NCI-H2107 (cell line): ENCODE measurements at places on chromosomes 7 and 10.
A peak's percentile ranks its signal among the peaks of the same experiment; 100 is the strongest.

DNA sequence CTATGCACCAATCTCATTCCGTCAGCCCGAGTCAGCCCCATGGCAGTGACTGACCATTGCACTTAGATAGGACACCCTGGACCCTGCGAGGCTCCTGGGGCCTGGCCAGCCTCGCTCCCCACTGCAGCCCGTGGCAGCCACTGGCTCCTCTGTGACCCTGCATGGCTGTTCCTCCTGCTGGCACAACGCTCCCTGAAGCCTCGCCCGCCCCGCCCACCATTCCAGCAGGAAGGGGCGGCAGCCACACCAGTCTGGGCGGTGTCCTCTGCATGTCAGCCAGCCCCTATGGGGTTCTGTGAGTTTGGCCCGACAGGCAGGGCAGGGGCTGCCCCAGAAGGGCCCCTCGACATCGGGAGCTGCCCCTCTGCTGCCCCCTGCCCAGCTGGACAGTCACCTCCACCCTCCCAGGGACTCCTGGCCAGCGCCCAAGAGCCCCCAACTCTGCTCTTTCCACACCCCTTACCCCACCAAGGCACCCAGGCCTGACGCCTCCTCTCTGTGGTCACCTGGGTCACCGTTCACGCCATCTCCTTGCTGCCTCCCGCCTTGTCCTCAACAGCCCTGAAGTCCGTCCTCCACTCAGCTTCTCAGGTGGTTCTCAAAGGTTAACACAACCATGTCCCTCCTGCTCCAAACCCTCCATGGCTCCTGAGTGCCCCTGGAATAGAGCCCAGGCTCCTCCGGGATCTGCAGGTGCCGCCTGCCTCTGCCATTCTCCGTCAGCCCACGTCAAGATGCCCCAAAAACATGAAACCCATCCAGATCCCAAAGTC is 103.5 kb downstream of the MICALL2 start:
- DNase-seq: no peak

GRCh38 chr10:133274751-133275683 is 1.7 kb downstream of the ADAM8 start:
- DNase-seq: no peak

- no peak for DNase-seq
These were observed 292.9 kb downstream of the PTEN start for GRCh38 chr10:88156341-88156740.

- DNase-seq: no peak
These were observed 26.8 kb downstream of the VOPP1 start for GRCh38 chr7:55545496-55545895.

DNA sequence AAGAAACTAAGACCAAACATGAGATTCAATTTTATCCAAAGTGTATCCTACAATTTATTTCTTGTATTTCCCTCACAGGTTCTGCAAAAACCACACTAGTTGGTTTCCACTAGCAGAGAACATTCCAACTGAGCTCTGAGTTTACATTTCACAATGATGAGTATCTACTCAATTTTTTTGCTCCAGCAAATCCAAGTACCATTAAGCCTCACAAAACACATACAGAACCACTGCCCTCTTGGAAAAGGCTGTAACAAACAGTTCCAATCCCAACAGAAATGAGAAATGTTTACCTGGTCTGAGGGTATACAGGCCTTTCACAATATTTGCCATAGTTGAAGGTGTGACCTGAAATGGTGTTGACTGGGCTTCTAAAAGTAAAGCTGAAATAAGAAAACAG is 59.9 kb downstream of the CACUL1 start:
- DNase-seq: no peak

DNA sequence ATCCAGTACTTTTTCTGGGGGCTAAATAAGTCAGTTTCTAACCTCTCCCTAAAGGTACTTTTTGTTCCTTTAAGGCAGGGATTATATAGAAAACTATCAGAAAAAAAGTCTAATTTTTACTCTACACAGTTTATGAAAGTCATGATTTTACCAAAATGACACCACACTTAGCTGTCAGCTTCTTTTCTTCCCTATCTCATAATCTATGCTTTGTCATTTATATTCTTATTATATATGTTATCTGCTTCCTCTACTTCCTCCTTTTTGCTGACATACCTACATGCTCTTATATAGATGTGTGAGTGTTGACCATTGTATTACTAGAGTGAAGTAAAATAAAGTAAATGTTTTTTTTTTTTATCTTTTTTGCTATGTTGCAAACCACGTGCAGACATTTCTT is 203.9 kb upstream of the CHRM2 start:
- no peak for DNase-seq

- DNase-seq: no peak
These were observed 241.6 kb upstream of the TCF7L2 start for GRCh38 chr10:112708461-112708860.

DNA sequence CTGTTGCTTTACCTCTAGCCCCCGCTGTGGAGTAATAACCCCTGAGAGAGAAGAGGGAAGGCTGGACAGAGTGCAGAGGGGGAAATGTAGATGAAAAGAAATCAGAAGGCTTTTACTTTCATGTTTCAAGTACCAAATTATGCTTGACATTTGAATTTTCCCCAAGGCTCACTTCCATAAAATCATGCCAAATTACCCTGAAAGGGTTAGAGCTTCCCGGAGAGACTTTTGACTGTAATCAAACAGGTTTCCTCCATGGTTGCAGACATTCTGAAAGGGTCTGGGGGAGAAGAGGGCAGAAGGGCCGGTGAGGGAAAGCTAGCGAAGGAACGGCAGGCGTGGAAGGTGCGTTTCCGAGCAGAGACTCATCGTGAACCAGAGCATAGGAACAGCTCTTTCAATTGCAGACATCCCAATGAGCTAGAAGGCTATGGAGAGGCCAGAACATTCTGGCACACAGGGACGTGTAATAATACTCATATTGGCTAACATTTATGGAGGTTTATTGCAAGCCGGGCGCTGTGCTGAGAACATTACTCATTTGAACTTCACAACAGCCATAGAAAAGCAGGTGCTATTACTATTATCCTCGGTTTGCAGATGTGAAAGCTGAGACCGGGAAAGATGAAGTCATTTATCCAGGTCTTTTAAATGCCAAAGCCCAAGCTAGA is 620.8 kb upstream of the AUTS2 start:
- DNase-seq: peak; percentile 31

GRCh38 chr7:14551310-14551709 is 351.2 kb downstream of the DGKB start:
- DNase-seq: no peak

- DNase-seq: no peak
These were observed 145.1 kb downstream of the GNAI1 start for GRCh38 chr7:80279760-80280159.

DNA sequence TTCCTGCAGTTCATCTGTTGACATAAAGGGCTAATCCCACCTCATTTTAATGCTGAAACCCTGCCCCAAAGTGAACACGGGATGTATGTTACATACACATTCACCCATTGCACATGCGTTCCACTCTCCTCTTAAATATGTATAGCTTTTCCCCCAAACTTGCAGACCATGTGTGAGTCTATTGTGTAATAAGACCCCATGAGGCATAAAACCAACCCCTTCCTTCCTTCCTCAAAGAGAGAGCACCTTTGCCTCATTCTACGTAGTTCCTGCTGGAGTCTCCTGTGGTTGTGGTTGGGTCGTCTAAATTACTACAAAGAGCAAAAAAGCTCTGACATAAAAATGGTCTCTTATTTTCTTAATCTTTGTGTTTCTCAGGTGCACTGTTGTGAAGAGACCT is 345.7 kb upstream of the KLF6 start:
- no peak for DNase-seq

- no peak for DNase-seq
These were observed 124.4 kb downstream of the TACC2 start for GRCh38 chr10:122113161-122113944.

DNA sequence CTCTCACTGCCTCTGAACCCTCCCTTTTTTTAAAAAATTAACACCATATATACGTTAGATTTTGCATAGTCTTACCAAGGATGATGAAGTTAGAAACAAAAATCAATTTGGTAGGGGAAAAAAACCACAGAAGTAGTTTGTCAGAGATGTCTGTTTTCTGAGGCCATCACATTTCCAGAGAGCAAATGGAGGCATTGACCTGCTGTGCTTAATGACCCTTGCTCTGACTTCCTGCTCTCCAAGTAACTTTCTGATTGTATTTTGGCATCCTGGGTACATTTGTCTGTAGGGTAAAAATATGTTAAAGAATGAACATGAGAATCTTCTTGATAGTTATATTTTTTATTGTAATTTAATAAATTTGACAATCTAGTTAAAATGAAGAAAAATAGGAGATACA is 140.2 kb downstream of the LCOR start:
- DNase-seq: no peak

DNA sequence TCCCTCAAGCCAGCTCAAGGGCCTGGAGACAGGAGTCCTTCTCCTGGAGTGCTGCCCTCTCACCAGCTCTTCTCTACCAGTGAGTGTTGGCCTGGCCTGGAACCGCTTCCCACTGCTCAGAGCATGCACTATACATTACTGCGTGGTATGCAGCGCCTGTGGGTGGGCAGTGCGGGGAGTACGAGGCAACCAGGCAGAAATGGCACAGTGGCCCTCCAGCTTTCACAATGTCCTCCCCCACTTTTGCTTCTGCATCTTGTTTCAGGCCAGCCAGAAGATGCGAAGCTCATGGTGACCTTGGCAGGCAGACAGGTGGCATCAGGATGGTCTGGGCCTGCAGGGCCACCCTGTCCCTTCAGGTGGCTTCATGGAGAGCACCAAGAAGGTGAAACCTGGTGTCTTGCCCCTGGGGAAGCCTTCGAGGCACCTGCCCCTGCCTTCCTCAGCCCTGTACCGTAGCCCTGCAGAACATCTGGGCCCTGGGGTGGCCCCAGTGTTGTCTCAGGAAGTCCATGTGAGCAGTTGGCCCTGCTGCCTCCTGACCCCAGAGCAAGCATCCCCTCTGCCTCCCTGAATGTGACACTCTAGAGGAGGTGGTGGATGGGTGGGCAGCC is 35.8 kb downstream of the RASGEF1A start:
- DNase-seq: no peak

DNA sequence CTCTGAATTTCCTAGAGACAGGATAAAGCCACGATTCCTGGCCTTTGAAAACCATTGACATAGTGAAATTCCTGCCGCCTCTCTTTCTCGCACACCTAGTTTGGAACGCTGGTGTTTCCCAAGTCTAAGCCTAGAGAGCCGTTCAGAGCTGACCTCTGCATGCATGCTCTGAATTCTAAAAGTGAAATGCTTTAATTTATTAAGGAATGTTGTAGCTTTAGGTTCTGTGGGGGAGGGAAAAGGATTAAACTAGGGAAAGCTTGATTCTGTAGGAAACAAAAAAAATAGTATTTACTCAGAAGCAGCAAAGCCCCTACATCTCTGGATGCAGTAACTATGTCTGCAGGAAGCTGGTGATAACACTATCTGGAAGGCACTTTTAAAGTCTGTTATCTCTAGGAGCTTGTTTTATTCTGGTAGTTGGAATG is 27.3 kb downstream of the PFKP start:
- DNase-seq: no peak

DNA sequence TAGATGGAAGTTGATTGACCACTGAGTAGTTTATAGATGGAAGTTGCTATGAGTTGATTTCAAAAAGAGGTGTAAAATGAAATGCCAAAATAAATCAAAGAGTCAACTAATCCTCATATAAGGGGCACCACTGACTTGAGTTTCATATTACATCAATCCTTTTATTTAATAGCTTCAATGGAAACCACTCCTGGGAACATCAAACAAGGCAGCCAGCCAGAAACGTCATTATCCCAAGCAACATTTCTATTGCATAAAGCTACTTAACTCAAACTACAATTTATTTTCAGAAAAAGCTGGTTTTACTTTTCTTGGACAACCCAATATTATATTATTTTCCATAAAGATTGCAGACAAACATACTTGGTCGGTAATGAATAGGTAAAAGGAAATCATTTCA is 162.1 kb downstream of the TSPAN12 start:
- no peak for DNase-seq

DNA sequence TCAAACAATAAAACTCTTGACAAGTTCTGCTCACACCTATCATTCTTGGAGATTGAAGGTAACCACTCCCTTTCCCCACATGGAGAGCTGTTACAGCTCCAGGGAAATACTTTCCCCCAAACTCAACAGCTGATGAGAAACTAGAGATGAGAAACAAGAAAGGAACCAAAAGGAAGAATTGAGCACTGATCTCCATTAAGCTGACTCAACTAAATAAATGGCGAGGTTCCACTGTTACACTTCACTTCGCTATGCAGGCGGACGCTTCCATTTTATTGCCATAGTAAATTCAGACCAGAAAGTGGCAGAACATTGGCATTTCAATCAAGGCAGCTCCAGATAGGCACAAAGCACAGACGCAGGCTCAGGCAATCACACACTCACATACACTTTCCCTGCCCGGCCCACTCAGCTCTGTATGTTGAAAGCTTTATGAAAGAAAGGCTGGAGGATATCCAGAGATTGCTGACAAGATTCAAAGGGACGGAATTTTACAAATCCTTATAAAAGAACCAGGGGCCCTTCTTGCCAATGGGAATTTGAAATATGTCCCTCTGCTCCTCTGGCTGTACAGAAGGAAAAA is 11.5 kb upstream of the YAE1 start:
- DNase-seq: no peak

DNA sequence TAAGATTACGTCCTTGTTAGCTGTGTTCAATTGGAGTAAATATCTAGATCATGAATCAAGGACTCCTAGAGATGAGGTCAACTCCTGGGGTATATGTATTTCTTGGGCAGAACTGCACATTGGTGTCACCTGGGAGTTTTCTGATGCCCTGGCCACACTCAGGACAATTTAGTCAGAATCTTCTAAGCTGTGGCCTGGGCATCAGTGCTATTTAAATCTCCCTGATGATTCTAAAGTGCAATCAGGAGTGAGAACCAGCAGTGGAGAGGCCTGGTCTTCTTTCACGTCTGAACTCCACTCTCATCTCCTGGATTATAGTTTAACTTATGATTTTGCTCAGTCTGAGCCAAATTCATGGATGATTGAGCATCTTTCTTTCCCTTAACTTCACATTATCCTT is 218.0 kb downstream of the BMPER start:
- no peak for DNase-seq

DNA sequence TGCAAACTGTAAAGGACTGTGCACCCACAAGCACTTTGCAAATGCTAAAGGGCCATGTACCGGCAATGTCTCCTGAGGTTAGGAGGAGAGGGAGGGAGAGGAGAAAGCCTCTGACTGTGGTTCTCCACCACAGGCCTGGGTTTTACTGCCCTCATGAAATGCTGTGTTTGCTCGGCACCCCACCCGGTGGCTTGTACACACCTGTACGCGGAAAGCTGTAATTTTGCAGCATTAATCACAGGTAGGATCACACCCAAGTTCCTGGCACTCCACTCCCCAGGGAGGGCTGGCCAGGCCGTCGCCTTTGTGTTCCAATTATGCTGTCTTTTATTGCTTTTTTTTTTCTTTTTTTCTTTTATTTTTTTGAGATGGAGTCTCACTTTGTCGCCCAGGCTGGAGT is 78.5 kb upstream of the MYL10 start:
- DNase-seq: no peak
